Fibroblast of the aortic adventitia (primary cell): ENCODE measurements at places on chromosomes 7 and 10. TPM values are rescaled to one million over a fixed set of nuclear protein-coding genes. Genes with fewer than 3 reads are reported as not detected.

The GHRHR gene
- total RNA-seq, result not detected in 2 replicates

The SPRN gene
- 0.18 and 0.82 TPM in 2 replicates for total RNA-seq

The CASTOR2 gene
- 5.6 and 22.1 TPM in 2 replicates for total RNA-seq

The DOCK1 gene
- total RNA-seq, result 69.7 and 75.2 TPM in 2 replicates

The TMEM60 gene
- total RNA-seq, result 11.0 and 29.6 TPM in 2 replicates

The NACAD gene
- total RNA-seq, result 3.6 and 5.5 TPM in 2 replicates

The NEBL gene
- 0.09 and 4.3 TPM in 2 replicates for total RNA-seq

The FGFBP3 gene
- 1.2 and 1.8 TPM in 2 replicates for total RNA-seq

The PON1 gene
- not detected in 2 replicates for total RNA-seq

The MSRB2 gene
- total RNA-seq, result 7.3 and 12.0 TPM in 2 replicates

The GPNMB gene
- total RNA-seq, result 479 and 525 TPM in 2 replicates

The KNDC1 gene
- total RNA-seq, result under 0.01 and 0.41 TPM in 2 replicates

The ANKRD30A gene
- not detected in 2 replicates for total RNA-seq

The AKR1D1 gene
- not detected in 2 replicates for total RNA-seq

The EBLN1 gene
- not detected in 2 replicates for total RNA-seq

The CPN1 gene
- total RNA-seq, result not detected in 2 replicates

The FZD1 gene
- 11.8 and 28.7 TPM in 2 replicates for total RNA-seq

The KLF14 gene
- total RNA-seq, result 0.09 TPM in 1 of 2 replicates, not detected in the other

The NCF1 gene
- total RNA-seq, result not detected in 2 replicates

The CALCR gene
- not detected in 2 replicates for total RNA-seq

The TWIST1 gene
- 28.7 and 33.2 TPM in 2 replicates for total RNA-seq

The FAM237B gene
- total RNA-seq, result not detected in 2 replicates

The GPR26 gene
- under 0.01 TPM in 1 of 2 replicates, not detected in the other for total RNA-seq

The CHN2 gene
- total RNA-seq, result 0.81 and 3.6 TPM in 2 replicates

The SVIL gene
- 97.7 and 309 TPM in 2 replicates for total RNA-seq

The SLC26A3 gene
- total RNA-seq, result not detected in 2 replicates

The CD36 gene
- 1.7 and 561 TPM in 2 replicates for total RNA-seq

The SLIT1 gene
- 0.09 TPM in 1 of 2 replicates, not detected in the other for total RNA-seq

The AZGP1 gene
- not detected in 2 replicates for total RNA-seq

The DPYSL4 gene
- total RNA-seq, result 0.18 and 4.2 TPM in 2 replicates

The SEMA3D gene
- 27.1 and 51.2 TPM in 2 replicates for total RNA-seq

The TRIM50 gene
- not detected in 2 replicates for total RNA-seq

The MRLN gene
- total RNA-seq, result not detected in 2 replicates

The GPR146 gene
- total RNA-seq, result 1.2 and 1.6 TPM in 2 replicates

The SRGN gene
- 65.8 and 127 TPM in 2 replicates for total RNA-seq

The CLCN1 gene
- total RNA-seq, result 0.16 TPM in 1 of 2 replicates, not detected in the other

The LIPF gene
- total RNA-seq, result not detected in 2 replicates

The SEMA4G gene
- total RNA-seq, result 0.25 and 0.81 TPM in 2 replicates

The ZP3 gene
- 0.63 and 2.9 TPM in 2 replicates for total RNA-seq

The FOXP2 gene
- 3.9 and 17.4 TPM in 2 replicates for total RNA-seq

The MKI67 gene
- total RNA-seq, result 1.6 and 38.7 TPM in 2 replicates

The THSD7A gene
- total RNA-seq, result 0.49 and 2.5 TPM in 2 replicates
